ENCODE measurements at places on chromosomes 5 and 9. TPM values are rescaled to one million over a fixed set of nuclear protein-coding genes. Genes with fewer than 3 reads are reported as not detected.

DMRTA1 gene
- total RNA-seq: 1.2 TPM

INSL4 gene
- total RNA-seq: not detected

DNA sequence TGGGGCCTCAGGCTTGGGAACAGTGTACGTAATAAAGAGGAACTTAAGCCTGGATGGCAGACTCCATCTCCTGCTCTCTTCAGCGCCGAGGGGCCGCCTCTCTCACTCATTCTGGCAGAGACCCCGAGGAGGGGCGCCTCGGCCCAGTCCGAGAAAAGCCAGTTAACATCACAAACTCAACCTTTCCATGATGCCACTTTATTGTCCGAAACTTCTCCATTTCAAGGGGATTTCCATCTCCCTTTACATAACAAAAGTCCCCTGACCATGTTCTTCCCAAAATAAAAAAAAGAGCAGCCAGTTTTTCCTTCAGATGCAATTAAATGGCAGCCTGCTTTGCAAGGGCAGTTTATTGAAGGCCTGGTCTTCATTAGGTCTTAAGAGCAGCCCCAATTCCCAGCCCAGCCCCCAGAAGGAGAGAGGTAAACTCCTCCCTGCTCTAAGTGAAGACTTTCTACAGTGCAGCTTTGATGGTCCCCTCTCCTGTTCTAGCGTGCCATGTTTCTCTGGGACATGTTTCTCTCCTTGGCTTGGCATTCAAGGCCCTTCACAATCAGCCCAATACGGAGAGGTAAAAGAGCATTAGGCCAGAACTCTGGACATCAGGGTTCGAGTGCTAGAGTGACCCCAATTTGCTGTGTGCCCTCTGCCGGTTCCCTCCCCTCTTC is 19.5 kb upstream of the RAB14 start:
- no peak for DNase-seq

ARL10 gene
- total RNA-seq: 2.1 TPM

- no peak for DNase-seq
These were observed 32.6 kb downstream of the ECPAS start for GRCh38 chr9:111451570-111451969.

CYLC2 gene
- not detected for total RNA-seq

DNA sequence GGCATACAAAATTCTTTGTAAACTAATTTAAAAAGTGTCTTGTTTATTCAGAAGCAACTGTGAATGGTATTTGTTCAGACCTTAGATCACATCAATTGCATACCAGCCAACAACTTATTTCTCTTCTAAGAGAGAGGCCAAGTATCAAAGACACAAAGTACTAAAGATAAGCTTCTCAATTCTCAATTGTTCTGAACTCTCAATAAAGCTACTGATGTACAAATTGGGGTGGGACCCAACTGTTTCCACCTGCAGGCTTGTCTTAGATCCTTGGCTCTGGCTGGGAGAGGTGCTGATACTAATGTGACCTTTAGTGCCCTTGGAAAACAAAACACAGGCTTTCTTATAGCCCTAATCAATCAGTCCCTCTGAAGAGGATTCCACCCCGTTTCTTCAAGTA is 22.1 kb downstream of the XRCC4 start:
- no peak for DNase-seq

GRCh38 chr9:104143550-104143910 is 49.4 kb downstream of the SMC2 start:
- DNase-seq: no peak

HAVCR1 gene
- total RNA-seq: 2.6 TPM

GPR21 gene
- 0.64 TPM for total RNA-seq

- DNase-seq: peak; percentile 20
These were observed 141.4 kb downstream of the NPR3 start for GRCh38 chr5:32852535-32852934.

SLC36A3 gene
- total RNA-seq: not detected

DNA sequence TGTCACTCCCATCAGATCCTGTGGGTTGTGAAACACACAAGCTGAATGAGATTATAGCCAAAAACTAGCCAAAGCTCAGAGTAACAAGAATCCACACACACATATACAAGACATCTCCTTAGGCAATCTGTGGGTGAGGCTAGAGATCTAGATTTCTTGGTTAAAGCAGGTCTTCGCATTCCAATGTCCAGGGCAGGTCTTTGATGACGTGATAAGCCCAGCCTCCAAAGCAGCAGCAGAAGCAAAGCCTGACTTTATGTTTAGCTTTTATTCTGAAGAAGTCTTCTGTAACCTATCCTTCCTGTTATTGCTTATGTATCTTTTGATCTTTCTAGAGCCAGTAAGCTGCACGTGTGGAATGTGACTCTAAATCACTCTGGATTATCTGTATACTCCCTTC is 199.1 kb upstream of the SLC30A5 start:
- no peak for DNase-seq
